ENCODE measurements at places on chromosomes 1 and 21. TPM values are rescaled to one million over a fixed set of nuclear protein-coding genes. Genes with fewer than 3 reads are reported as not detected.

CD1C gene
- not detected for total RNA-seq

DNA sequence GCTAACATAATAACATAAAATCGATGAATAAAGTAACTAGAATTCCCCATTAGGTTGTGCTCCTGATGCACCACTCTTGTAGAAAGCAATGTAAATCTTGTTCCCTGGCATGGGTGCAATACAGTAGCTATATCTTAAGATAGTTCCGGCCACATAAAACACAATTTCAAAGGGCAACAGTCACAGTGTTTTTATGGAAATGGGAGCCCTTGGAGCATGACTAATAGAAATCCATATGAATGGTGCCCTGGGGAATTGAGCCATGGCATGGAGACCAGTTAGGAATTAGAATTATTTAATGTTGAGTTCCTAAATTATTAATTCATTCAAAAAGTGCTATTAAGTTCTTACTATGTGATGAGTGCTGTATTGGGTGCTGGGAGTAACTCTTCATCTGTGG, 118.7 kb downstream of the KCNK2 start:
- DNase-seq = no peak

OVAAL gene
- not detected for total RNA-seq

DNA sequence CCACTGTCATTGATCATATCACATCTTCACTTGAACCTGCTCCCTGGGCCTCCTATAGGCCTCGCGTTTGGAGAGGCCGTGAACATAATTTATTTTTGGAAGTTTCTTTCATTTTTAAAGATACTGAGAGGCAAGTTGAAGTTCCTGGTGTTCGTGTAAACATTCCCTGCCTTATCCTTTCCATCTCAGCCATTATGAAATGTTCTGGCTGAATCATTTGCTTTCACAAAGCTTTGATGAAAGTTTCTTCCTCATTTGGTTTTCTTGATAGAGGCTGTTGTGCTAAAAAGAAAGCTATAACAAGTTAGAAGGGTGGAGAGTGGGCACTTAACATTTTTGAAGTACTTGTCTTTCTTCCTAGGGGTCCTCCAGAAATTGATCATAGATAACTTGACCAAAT, 15.5 kb downstream of the CAMTA1 start:
- DNase-seq = no peak

RPL11 gene
- total RNA-seq = 2,178 TPM

DNA sequence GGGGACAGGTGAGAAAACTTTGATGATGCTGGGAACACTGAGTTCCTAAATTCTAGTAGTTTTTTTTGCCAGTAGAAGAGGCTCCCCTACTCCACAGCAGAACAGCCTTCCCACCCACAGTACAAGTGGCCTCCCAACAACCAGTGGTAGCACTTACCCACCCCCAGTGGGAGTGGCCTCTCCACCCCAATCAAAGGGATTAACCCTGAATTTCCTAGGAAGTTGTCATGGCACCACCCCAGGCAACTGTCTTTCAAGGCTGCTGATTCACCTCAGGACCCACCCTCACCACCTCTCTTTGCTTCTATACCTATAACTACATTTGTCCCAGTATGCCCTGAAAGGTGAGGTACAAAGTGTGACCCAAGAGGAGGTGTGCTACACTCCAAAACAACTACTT, 81.4 kb upstream of the PRDX6 start:
- DNase-seq = no peak

LMX1A gene
- not detected for total RNA-seq

B3GALT5 gene
- not detected for total RNA-seq

DNA sequence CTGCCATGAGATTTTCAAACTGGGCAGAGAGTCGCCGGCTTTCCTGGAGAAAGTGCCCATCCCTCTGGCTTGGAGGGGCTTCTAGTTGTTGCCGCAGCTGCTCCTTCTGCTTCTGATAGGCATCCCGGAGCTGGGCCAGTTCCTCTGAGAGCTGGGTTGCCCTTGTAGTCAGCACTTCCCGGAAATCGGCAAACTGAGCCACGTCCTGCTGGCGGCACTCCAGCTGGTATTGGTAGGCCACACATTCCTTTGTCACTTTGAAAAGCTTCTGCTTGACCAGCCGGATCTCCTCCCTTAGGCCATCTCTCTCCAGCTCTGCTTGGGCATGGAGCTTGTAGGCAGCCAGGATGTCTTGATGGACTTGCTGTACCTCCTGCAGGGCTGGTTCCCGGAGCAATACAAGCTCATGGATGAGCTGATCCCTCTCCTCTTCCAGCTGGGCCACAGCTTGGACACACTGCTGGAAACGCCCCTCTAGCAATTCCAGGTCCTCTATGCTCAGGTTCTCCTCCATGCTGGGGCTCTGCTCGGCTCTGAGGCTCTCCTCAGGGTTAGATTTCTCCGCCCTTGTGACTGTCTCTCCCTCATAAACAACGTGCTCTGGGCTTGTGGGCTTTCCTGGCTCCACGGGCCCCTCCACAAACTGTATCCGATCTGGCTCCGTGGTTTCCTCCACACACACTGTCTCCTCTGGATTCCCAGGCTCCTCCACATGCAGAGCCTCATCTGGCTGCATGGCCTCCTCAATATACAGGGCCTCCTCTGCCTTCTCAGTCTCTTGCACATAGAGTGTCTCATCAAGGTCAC, 7.3 kb downstream of the SYNC start:
- no peak for DNase-seq

SPATA17 gene
- not detected for total RNA-seq

DIO1 gene
- not detected for total RNA-seq

IFI6 gene
- 24.8 TPM for total RNA-seq

GRCh38 chr1:106268070-106268469, 788.4 kb upstream of the PRMT6 start:
- DNase-seq = no peak

GRCh38 chr1:184875218-184875617, 99.1 kb downstream of the NIBAN1 start:
- DNase-seq = no peak

DNA sequence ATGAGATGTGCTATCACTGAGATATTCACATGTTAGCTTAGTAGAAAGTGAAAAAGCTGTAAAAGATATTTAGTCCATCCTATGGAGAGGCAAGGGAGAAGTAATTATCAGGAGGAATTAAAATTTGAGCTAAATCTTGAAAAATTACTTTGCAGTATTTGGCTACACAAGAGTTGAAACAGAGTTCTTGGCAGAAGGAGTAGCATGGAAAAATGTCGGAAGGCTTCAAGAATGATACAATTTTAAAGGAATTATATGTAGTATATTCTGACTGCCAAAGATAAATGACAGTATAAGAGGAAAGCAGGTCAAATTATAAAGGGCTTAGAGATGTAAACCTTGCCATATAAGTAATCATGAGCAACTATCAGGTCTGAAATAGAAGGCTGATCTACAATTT, 518.9 kb downstream of the BRINP3 start:
- no peak for DNase-seq

ILDR2 gene
- 0.50 TPM for total RNA-seq

DNA sequence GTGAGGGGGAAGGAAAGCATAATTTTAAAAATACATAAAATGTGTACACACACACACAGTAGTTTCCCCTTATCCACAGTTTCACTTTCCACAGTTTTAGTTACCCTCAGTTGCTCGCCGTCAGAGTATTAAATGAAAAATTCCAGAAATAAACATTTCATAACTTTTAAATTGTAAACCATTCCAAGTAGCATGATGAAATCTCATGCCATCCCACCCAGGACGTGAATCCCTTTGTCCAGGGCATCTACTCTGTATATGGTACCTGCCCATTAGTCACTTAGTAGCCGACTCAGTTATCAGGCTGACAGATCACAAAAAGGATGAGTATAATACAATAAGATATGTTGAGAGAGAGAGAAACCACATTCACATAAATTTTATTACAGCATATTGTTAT, 36.2 kb downstream of the EPS15 start:
- no peak for DNase-seq

- no peak for DNase-seq
These were observed 131.5 kb upstream of the LMO4 start for GRCh38 chr1:87197156-87197555.

DNA sequence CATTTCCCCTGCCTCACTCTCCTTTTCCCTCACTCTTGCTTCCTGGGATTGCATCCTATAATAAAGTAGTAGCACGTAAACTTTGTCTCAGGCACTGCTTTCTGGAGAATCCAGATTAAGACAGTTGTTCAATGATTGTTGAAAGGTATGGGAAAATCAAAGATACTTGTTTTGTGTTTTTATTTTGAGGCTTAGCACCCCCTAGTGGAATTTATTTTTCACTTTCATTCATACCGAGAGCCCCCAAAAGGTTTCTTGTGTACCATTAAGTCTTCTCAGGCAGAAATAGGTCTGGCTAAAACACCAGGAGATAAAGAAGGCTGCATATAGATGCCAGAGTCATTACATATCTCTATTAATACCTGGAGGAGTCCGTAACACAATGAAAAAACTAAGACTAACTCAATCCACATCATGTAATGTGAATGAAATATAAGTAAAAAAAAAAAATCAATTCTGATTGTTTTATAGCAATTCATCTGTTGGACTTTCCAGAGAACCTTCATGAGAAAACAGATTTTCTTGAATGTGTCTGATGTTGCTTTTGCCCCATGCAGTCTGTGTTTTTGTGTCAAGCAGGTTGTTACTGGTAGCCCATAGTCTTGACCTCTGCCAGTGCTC, 103.5 kb downstream of the RPE65 start:
- DNase-seq = no peak

GRCh38 chr1:46692811-46693770, 21.4 kb downstream of the TEX38 start:
- no peak for DNase-seq

EXTL1 gene
- total RNA-seq = 0.08 TPM

- DNase-seq = peak; percentile 66
These were observed 62.7 kb downstream of the ADARB1 start for GRCh38 chr21:45136927-45137611.

- DNase-seq = no peak
These were observed 74.1 kb downstream of the VCAM1 start for GRCh38 chr1:100793659-100794058.

- DNase-seq = no peak
These were observed 18.1 kb downstream of the B3GALT5 start for GRCh38 chr21:39630827-39631226.

- DNase-seq = no peak
These were observed 4.0 kb downstream of the CDKN2C start for GRCh38 chr1:50973875-50974617.

DNA sequence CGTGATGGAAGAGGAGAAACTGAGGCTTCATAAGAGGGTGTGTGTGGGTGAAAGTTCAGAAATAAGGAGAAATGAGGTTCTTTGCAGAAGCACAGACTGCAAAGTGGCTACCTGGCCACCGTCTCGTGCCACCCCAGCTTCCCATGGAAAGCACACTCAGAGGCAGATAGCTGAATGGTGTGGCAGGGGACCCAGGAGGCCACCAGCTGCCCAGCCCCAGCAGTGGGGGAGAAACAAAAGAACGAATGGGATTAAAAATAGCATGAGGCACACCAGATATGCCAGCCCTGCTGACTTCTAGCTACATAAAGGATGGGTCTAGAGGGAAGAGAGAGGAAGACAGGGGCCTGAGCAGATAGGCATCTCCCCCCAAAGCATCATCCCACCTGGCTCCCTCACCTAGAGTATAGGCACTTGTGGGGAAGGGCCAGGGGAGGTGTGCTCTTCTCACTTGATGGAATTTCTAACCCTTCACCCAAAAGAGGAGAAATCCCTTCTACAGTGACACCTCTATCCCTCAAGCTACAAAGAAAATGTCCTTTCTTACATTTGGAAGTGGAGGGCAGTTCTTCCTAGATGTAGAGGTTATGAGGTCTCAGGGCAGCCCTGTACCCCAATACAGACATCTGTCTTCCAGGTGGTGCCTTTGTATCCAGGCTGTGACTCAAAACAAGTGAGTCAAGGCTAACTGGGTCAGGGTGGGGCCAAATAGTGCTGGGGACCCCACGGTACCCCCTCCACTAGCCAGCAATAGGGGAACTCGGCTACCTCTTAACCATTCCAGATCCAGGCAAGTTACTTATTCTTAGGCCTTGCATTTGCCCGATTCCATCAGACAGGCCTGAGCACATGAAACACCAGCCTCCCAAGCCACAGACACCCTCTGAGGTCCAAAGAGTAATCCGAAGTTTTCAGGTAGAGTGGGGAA, 3.5 kb downstream of the HDGF start:
- no peak for DNase-seq

- DNase-seq = no peak
These were observed 22.6 kb downstream of the KRTAP21-3 start for GRCh38 chr21:30695956-30696355.

USH2A gene
- total RNA-seq = not detected

DNA sequence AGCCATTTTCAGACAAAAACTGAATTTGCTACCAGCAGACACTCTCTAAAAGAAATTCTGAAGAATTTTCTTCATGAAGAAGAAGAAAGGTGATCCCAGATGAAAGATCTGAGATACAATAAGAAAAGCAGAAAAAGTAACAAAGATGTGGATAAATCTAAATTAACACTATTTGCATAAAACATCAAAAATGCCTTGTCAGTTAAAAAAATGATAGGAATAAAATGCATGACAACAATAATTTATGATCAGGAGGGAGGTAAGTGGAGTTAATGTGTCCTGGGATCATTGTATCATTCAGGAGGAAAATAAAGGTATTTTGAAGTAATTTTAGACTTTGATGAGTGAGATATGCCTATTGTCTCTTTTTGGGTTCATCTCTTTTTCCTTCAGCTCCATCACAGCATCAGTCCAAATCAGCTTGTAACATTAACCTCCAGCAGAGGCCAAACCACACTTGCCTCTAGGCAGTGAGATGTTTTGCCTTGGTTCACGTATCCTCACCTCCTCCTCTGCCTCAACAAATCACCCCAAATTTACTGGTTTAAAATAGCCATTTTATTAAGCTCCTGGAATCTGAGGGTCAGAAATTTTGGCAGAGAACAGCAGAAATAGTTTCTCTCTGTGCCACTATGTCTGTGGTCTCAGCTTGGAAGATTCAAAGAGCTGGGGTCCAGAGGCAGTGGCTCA, 76.9 kb upstream of the HIVEP3 start:
- DNase-seq = no peak

DNA sequence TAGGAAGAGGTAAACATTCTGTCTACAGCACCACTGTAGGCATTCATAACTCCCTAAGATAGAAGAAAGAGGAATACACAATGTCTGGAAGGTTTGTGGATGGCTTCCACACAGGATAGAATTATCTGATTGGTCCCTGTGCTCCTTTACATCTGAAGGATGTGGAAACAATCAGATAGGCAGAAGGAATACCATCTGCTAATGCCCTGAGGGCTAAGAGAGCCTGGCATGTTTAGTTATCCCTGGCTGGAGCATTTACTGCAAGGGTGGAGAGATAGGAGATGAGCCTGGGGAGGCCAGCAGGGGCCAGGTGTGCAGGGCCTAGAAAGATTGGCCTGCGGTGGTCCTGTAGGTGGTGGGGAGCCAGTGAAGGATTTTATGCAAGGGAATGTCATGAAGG, 8.6 kb upstream of the ACBD3 start:
- no peak for DNase-seq

GRCh38 chr21:42097860-42098454, 26.8 kb downstream of the UMODL1 start:
- DNase-seq = no peak

- DNase-seq = no peak
These were observed 108.4 kb downstream of the CNIH3 start for GRCh38 chr1:224724566-224724965.

ERG gene
- total RNA-seq = not detected
